ENCODE measurements at places on chromosomes 2 and 18. TPM values are rescaled to one million over a fixed set of nuclear protein-coding genes. Genes with fewer than 3 reads are reported as not detected.

- no peak overlapping the region for H3K27ac ChIP-seq
- H3K4me3 ChIP-seq: no peak overlapping the region
- H3K4me1 ChIP-seq: no peaks in the 10 kb centered on the region
These were observed 315.2 kb upstream of the CHAC2 start for GRCh38 chr2:53452400-53452799.

DNA sequence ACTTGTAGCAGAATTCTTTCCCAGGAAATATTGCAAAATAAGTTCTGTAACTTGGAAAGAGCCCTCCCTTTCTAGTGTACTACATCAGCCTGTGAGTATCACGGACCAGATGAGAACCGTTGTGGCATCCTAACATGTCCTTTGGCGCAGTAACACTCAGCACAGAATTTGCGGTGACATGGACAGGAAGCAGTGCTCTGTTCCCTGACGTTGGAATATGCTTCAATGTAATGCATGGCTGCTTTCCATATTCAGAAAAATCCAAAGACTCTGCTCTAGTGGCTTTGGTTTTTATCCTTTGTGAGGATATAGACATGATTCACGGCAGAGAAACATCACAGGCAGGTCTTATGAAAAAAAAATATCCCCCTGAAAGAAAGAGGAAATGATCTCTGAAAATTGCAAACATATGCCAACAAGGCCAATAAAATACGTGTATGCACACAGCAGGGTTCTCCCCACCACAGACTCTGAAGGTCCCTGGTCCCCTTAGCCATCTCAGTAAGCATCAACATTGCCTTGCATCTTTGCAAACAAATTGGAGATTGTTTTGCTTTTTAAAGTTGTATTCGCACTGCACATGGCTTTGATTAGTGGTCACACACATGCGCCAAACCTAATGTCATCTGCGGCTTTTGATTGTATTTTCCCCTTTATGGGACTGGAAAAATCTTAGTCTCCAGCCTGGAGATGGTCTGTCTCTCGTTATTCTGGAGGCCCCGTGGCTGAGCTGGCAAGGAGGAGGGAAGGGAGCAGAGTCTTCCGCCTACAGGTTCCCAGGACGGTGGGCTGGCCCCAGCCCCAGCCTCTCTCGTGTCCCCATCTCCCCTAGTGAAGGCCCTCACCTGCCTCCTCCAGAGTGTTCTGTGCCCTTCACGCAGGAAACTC lies 122.9 kb downstream of the COPS8 start:
- H3K4me1 ChIP-seq: no peaks in the 10 kb centered on the region
- no peak for DNase-seq
- no peak overlapping the region for H3K4me3 ChIP-seq

Gene DUSP19
- 2.1 TPM for total RNA-seq

DNA sequence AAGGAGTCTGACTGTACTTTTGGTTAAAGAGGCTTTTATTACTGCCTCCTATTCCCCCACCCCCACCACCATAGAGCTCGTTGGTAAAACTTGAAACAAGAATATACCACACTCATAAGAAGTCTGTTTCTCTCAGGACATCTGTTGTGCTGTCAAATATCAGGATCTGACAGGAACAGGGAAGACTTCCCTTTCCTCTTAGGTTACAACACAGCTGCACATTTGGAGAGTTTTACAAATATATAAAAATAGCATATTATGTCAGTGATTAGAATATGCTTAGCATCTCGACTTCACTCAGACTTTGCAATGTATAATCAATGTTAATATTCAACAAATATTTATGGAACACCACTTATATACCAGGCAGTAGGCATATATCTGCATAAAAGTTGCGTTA lies 439.6 kb upstream of the REG3G start:
- H3K27ac ChIP-seq: no peak overlapping the region
- no peak for DNase-seq
- no peaks in the 10 kb centered on the region for H3K4me1 ChIP-seq
- no peaks in the 10 kb centered on the region for H3K27me3 ChIP-seq

- H3K4me3 ChIP-seq: no peak overlapping the region
- H3K27me3 ChIP-seq: no peaks in the 10 kb centered on the region
- no peak for DNase-seq
- no peak overlapping the region for H3K27ac ChIP-seq
- no peaks in the 10 kb centered on the region for H3K36me3 ChIP-seq
These were observed 47.8 kb upstream of the FOSL2 start for GRCh38 chr2:28344756-28345373.

Data from activated CD4-positive, alpha-beta memory T cell treated with anti-CD3 and anti-CD28 coated beads for 36 hours (primary cell).